Placental pericyte (primary cell): ENCODE measurements at places on chromosomes 13 and 19. TPM values are rescaled to one million over a fixed set of nuclear protein-coding genes. Genes with fewer than 3 reads are reported as not detected.

Gene KLHL26
- total RNA-seq = 6.6 and 7.4 TPM in 2 replicates

Gene CCNA1
- 0.43 and 1.1 TPM in 2 replicates for total RNA-seq

Gene ZNF829
- total RNA-seq = 2.4 and 4.4 TPM in 2 replicates

Gene POGLUT2
- 8.5 and 30.1 TPM in 2 replicates for total RNA-seq

Gene MADCAM1
- 0.22 TPM in 1 of 2 replicates, not detected in the other for total RNA-seq

Gene SRRM5
- 0.22 TPM in 1 of 2 replicates, not detected in the other for total RNA-seq

Gene PRRG2
- total RNA-seq = 0.14 and 0.22 TPM in 2 replicates

Gene CEACAM6
- not detected in 2 replicates for total RNA-seq

Gene ZNF528
- 14.3 and 29.3 TPM in 2 replicates for total RNA-seq

Gene TNFSF11
- 0.14 TPM in 1 of 2 replicates, not detected in the other for total RNA-seq

Gene BCAM
- total RNA-seq = 6.1 and 7.4 TPM in 2 replicates

Gene MIDN
- 28.2 TPM in 2 replicates for total RNA-seq

Gene ZNF568
- total RNA-seq = 9.0 and 9.6 TPM in 2 replicates

Gene ZFP28
- total RNA-seq = 6.6 and 8.2 TPM in 2 replicates
